ENCODE measurements at places on chromosomes 1 and 21. TPM values are rescaled to one million over a fixed set of nuclear protein-coding genes. Genes with fewer than 3 reads are reported as not detected.

- DNase-seq: no peak
These were observed 27.1 kb downstream of the C4BPA start for GRCh38 chr1:207131163-207131562.

DNA sequence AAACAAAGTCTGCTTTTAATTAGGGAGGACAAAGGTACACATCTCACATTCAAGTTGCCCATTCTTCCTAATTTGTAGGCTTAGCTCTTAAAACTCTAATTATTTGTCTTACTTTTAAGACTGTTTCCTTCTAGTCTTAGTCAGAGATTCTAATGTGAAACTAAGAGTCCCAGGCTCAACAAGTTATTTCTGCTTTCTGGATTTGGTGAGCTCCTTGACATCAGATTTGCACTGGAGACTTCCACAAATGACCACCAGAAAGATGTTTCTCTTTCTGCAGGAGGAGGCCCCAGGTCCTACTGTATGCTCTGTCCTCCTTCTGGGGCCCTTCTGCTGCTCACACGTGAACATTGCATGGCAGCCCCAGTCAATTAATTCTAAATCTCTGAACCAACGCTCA lies 194.2 kb upstream of the JUN start:
- no peak for DNase-seq

DNA sequence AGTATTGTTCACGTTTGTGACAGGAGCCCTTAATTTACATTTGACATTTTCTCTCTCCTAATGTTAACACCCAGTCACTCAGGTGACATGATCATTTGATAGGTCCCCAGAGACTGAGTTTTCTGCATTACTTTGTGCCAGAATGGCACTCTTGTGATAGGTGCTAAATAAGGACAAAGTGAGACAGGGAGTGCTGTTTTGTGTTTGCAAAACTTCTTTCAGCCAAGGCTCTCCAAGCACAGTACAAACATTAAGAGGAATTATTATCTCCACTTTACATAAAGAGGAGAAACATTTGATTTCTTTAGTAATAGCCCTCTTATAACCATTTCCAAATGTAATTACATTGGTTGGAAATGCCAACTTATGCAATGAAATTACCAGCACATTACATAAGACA lies 355.2 kb downstream of the NTNG1 start:
- no peak for DNase-seq

- no peak for DNase-seq
These were observed 175.1 kb downstream of the CAMTA1 start for GRCh38 chr1:6960291-6960811.

Gene TMEM200B
- 3.1 TPM for total RNA-seq

Measured in upper lobe of left lung (tissue), 6 donors.